Fibroblast of skin of back (primary cell): ENCODE measurements at places on chromosomes 11 and 22.

DNA sequence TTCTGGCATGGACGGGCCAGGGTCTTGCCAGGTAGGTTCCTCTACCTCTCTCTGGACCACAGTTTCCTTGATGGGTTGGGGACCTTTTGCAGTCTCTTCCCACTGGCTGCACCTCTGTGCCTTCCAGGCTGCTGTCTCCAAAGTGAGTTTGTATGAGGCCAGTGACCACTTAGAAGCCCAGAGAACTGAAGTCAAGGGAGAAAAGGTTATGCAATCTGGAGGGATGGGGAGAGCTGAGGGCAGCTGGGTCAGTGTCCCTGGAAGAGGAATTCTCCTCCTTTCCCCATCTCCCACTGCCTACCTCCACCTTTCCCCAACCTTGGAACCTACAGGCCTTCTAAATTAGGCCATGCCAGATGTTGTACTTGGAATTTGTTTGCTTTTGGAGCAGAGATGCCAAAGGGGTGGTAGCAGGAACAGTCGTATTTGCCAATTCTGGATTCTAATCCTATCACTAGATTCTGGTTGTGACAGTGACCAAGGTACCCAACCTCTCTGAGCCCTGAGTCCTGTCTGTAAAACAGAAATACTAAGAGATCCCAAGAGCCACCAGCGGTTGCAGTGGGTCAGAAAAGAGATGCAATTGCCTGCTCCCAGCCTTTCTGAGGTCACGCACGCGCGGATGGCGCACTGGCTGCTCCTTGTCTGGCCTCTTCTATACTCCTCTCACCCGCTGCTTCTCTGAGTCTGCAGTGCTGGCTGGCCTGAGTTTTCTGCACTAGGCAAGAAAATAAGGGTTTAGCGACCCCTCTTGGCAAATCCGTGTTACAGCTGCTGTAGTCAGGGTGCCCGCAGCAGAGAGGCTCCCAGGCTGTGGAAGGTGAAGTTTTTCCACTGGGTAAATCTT lies 10.7 kb upstream of the ACCSL start:
- peak; percentile 86 for DNase-seq

DNA sequence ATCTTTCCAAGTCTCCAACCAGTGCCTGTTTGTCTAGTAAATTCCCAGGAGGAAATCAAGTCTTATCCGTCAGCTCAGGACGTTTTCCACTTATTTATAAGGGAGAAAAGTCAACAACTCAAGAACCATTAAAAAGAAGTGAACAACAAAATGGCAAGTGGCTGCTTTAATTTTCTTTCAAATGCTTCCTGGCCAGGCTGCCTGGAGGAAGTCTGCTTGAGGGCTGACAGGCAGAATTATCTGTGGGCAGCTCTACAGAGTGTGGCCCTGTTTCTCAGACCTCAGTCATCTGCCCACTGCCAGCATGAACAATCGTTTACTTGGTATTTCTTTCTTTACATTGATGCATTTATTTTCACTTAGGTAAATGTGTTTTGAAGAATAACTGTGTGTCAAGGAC lies 281.9 kb upstream of the ISX start:
- DNase-seq = no peak

DNA sequence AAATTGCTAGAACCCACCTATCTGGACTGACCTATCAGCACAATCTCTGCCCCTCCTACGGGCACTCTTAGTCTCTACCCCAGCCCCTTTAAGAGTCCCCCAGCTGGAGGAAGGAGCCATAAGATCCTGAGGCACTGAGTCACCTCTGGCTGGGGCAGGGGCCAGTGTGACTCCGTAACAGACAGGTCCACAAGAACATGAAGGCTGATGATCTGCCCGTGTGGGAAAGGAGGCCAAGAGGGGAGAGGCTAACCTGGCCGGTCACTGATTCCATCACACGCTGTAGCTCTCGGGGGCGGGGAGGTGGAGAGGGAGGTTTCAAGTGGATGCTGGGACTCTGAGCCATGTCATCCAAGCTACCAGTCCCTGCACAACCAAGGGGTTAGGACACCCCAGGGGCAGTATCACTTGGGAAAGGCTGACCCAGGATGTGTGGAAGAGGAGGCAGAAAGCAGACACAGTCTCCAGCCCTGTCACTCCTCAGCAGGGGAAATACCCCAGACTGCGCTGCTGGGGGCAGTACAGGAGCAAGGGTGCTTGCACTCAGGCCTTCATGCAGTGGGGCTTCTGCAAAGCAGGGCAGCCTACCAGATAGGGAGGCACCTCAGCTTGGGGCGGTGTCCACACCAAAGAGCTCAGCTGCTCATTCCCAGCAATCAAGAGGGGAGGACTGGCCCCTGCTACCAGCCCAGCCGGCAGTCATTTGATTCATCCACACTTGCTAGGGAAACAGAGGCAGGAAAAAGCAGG lies 22.3 kb downstream of the ARHGAP1 start:
- peak; percentile 12 for DNase-seq

GRCh38 chr11:38448284-38448683 lies 1850.2 kb upstream of the RAG2 start:
- DNase-seq = peak; percentile 16

GRCh38 chr11:110986016-110986415 lies 259.5 kb upstream of the POU2AF2 start:
- DNase-seq = no peak

GRCh38 chr11:83655976-83656375 lies 369.8 kb upstream of the CCDC90B start:
- no peak for DNase-seq

DNA sequence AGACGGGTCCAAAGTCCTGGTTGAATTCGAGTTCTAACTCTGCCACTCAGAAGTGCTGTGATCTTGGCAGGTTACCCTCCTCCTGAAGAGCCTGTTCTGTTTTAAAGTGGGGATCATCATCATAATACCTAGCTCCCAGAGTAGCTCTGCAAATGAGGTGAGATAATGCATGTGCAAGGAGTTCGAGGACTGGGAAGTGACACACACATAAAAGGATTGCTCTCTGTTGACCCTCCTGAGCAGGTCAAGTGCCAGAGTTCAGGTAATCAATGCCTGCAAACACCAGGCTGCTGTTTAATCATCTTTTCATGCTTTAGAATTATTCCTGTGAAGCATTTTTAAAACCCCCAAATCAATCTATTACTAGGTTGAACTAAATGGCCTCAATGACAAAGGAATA lies 19.9 kb downstream of the RCN1 start:
- DNase-seq = no peak

GRCh38 chr11:63609971-63610580 lies 4.2 kb downstream of the PLAAT3 start:
- DNase-seq = peak; percentile 17

GRCh38 chr11:122226810-122227379 lies 110.9 kb upstream of the BLID start:
- peak; percentile 95 for DNase-seq
